ENCODE measurements at places on chromosomes 6 and 20. TPM values are rescaled to one million over a fixed set of nuclear protein-coding genes. Genes with fewer than 3 reads are reported as not detected.
A peak's percentile ranks its signal among the peaks of the same experiment; 100 is the strongest.

GRCh38 chr6:4603291-4603690 is 172.9 kb upstream of the CDYL start:
- H3K27me3 ChIP-seq, result no peaks in the 10 kb centered on the region
- peak; percentile 17 for DNase-seq
- peaks cover 12% of the 10 kb centered on the region for H3K4me1 ChIP-seq
- no peak overlapping the region for H3K4me3 ChIP-seq
- no peak overlapping the region for H3K27ac ChIP-seq
- H3K36me3 ChIP-seq, result no peaks in the 10 kb centered on the region

DNA sequence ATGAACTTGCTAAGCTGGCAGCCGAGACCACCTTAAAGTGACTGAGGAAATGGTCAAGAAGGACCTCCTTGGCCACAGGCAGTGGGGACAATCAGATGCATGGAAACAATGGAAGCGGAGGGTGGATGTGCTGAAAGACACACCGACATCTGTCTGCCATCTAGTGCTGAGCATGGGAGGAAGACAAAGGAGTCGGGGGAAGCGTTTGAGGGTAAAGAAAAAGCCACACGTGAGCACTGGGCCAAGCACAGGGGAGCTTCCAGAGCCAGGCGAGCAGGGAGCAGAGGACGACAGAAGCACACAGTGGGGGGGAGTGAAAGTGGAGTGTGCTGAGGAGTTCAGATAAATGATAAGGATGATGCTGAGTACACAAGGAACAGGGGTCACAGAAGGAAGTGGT is 367.8 kb downstream of the ZFAND3 start:
- H3K4me3 ChIP-seq, result no peak overlapping the region
- no peak overlapping the region for H3K27ac ChIP-seq
- no peaks in the 10 kb centered on the region for H3K27me3 ChIP-seq
- no peaks in the 10 kb centered on the region for H3K4me1 ChIP-seq
- no peaks in the 10 kb centered on the region for H3K36me3 ChIP-seq

The PRSS35 gene
- not detected for total RNA-seq

The SLC25A27 gene
- total RNA-seq, result 19.2 TPM

DNA sequence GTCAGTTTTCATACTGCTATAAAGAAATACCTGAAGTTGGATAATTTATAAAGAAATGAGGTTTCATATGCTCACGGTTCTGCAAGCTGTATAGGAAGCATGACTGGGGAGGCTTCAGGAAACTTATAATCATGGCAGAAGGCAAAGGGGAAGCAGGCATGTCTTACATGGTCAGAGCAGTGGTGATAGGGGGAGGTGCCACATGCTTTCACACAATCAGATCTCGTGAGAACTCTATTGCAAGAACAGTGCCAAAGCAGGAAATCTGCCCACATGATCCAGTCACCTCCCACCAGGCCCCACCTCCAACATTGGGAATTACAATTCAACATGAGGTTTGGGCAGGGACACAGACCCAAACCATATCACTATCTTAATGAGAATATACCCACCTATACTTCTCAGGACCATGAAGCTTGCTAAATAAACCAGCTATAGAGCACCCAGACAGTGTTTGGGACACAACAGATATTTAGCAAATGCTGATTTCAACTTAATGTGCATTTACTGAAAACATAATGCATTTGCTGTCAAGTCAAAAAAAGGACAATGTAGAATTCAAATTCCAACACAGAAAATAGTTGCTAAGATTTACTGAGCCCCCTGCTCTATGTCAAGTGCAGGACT is 63.8 kb downstream of the TNFRSF21 start:
- H3K4me3 ChIP-seq, result no peak overlapping the region
- H3K27me3 ChIP-seq, result no peaks in the 10 kb centered on the region
- no peak for DNase-seq

DNA sequence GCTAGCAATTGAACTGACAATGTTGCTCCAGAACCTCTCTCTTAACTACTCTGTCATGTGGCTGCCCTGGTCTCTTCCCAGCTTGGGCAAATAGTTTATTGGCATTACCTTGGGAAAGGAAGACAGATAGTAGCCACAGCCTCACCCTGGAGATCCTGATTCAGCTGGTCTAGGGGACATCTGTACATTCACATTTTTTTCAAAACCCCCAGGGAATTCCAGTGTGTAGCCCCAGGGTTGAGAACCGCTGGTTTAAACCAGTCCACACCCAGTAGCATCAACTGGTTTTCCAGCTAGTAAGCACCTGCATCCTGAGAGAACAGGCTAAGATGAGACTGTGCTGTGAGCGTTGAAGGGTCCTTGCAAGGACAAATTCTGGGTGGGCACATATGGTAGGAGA is 9.6 kb downstream of the SCUBE3 start:
- H3K27me3 ChIP-seq, result peaks cover 7% of the 10 kb centered on the region
- no peak overlapping the region for H3K27ac ChIP-seq
- H3K4me3 ChIP-seq, result no peak overlapping the region
- no peaks in the 10 kb centered on the region for H3K36me3 ChIP-seq

DNA sequence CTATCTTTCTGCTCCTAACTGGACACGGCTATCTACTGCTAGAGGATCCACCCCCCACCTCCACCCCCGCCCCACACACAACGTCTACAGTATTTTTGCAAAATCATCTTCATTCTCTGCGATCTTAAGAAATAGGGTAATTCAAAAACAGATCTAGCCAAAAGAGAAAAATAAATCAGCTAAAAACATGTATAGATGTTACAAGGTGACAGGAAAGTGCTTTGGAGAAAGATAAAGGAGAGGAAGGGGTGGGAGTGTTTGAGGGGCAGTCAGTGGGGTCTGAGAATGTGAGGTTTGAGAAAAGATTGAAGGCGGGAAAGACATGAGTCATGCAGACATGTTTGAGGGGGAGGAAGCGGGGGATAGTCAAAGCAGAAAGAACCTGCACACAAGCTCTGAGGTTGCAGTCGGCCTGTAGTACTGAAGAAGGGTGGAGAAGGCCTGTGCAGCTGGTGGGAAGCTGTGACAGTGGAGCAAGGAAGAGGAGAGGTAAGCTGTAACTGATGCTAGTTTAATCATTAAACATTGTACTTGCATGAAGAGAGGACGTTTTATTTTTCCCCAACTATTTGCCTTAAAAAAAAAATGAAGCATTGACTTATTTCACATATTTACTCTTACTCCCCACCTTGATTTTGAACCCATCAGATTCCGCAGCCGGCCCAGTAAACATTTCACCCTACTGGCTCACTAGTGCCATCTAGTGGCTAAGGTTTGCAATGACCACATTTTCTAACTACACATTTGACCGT is 332.6 kb downstream of the ADGRB3 start:
- H3K4me3 ChIP-seq, result no peak overlapping the region
- no peaks in the 10 kb centered on the region for H3K27me3 ChIP-seq
- no peaks in the 10 kb centered on the region for H3K36me3 ChIP-seq
- no peak overlapping the region for H3K27ac ChIP-seq

The HSP90AB1 gene
- 105 TPM for total RNA-seq

DNA sequence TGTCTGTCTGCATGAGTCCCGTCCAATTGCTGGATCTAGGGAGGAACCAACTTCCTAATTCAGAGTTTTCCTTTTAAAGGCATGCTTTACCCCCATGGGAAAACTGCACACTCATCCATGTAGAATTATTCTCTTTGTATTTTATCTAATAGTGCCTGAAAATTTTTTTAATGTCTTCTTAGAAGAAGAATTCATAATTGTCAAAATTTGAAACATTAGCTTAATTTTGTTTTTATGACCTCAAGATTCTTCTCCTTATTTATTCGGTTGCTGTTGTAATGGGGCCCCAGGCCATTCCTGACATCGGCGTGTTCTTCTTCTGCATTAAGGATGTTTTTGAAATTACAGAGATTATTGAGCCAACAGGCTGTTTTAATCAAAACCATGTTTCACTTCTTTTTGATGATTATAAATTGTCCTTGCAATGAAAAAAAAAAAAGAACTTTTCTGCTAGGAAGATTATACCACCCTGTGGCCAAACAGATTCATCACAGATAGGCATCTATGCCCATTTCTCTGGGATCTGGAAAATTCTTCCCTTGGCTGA is 100.3 kb downstream of the ZNF217 start:
- H3K36me3 ChIP-seq, result no peaks in the 10 kb centered on the region
- H3K4me1 ChIP-seq, result no peaks in the 10 kb centered on the region
- no peak overlapping the region for H3K4me3 ChIP-seq
- H3K27ac ChIP-seq, result no peak overlapping the region
- H3K27me3 ChIP-seq, result no peaks in the 10 kb centered on the region
- no peak for DNase-seq

DNA sequence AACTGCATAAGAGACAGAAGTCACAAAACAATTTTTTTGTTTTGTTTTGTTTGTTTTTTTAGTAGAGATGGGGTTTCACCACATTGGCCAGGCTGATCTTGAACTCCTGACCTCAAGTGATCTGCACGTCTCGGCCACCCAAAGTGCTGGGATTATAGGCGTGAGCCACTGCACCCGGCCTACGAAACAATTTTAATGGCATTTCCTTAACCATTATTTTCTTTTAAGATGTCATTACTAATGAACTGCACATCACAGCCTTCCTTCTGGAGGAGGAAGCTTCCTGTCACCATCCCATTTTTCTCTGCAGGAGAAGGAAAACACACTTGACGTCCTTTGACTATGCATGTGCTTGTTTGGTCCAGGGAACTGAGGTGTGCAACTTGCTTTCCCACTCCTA is 125.3 kb upstream of the AKIRIN2 start:
- H3K36me3 ChIP-seq, result no peaks in the 10 kb centered on the region
- DNase-seq, result no peak
- H3K27ac ChIP-seq, result no peak overlapping the region
- H3K4me1 ChIP-seq, result no peaks in the 10 kb centered on the region
- H3K27me3 ChIP-seq, result no peaks in the 10 kb centered on the region

DNA sequence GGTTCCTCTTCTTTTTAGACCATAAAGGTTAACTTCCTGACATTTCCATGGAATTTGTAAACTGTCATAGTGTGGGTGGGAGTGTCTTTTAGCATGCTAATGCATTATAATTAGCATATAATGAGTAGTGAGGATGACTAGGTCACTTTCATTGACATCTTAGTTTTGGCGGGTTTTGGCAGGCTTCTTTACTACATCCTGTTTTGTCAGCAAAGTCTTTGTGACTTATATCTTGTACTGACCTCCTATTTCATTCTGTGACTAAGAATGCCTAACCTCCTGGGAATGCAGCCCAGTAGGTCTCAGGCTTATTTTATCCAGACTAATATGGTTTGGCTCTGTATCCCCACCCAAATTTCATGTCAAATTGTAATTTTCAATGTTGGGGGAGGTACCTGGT is 149.6 kb upstream of the SYNCRIP start:
- H3K4me3 ChIP-seq, result no peak overlapping the region
- H3K27ac ChIP-seq, result no peak overlapping the region
- no peak for DNase-seq
- no peaks in the 10 kb centered on the region for H3K27me3 ChIP-seq
- no peaks in the 10 kb centered on the region for H3K4me1 ChIP-seq

- peaks cover 23% of the 10 kb centered on the region for H3K4me1 ChIP-seq
- H3K27ac ChIP-seq, result peak overlapping the region; percentile 61
- DNase-seq, result no peak
Measured at GRCh38 chr6:53532061-53532797, 12.7 kb downstream of the GCLC start.

The FOXC1 gene
- total RNA-seq, result 0.75 TPM

DNA sequence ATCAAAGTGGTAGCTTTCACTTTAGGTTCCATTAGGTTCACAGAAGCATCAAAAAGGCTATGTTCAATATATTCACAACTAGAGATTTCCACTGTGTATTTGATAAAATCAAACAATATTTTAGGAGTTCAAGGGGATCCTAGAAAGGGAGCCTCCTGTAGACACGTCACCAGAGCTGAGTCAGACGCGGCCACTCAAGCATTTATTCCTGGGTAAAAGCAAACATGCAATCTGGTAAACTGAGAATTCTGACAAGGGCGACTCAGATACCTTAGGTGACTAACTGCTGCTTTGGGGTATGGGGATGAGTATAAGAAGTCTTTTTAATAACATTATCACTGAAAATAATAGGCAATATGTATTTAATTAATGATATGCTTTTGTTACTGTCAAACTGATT is 118.7 kb upstream of the HMGN3 start:
- H3K4me1 ChIP-seq, result no peaks in the 10 kb centered on the region
- no peak overlapping the region for H3K27ac ChIP-seq
- no peak overlapping the region for H3K4me3 ChIP-seq

GRCh38 chr6:52307900-52308372 is 23.4 kb upstream of the MCM3 start:
- H3K36me3 ChIP-seq, result no peaks in the 10 kb centered on the region
- no peak for DNase-seq

GRCh38 chr6:106693418-106693817 is 64.0 kb downstream of the QRSL1 start:
- no peak overlapping the region for H3K27ac ChIP-seq
- H3K4me1 ChIP-seq, result peaks cover 19% of the 10 kb centered on the region
- no peak for DNase-seq

DNA sequence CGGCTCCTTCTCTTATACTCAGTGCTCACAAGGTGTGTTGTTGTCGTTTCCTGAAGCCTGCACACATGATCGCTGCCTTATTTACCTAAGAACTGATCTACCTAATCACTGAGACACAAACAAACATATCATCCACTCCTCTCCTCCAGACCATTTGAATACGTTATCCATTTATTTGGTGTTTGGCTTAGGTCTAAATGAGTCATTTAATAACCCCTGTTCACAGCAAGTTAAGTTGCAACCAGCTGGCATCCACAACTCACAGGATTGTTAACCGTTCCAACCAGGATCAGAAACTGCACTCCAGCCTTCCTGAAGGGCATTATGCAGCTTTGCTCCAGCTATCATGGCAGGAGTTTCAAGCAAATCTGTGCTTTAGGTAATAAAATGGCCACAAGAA is 511.1 kb upstream of the MAP3K7 start:
- no peak overlapping the region for H3K27ac ChIP-seq
- H3K36me3 ChIP-seq, result no peaks in the 10 kb centered on the region
- no peaks in the 10 kb centered on the region for H3K27me3 ChIP-seq
- H3K4me1 ChIP-seq, result no peaks in the 10 kb centered on the region

GRCh38 chr6:131728296-131728939 is 17.6 kb upstream of the CTAGE9 start:
- no peak overlapping the region for H3K4me3 ChIP-seq
- H3K4me1 ChIP-seq, result no peaks in the 10 kb centered on the region
- DNase-seq, result no peak
- H3K27me3 ChIP-seq, result no peaks in the 10 kb centered on the region
- H3K27ac ChIP-seq, result no peak overlapping the region
- H3K36me3 ChIP-seq, result no peaks in the 10 kb centered on the region

The COL9A1 gene
- total RNA-seq, result 0.64 TPM

The SFT2D1 gene
- 46.2 TPM for total RNA-seq

Data from transverse colon (tissue), 4 donors.